ENCODE measurements at places on chromosomes 5 and 9. TPM values are rescaled to one million over a fixed set of nuclear protein-coding genes. Genes with fewer than 3 reads are reported as not detected.

The RNF183 gene
- not detected for total RNA-seq

The CYLC2 gene
- total RNA-seq: not detected

The OR1Q1 gene
- not detected for total RNA-seq

The MARCOL gene
- total RNA-seq: not detected

The SEMA4D gene
- total RNA-seq: 6.0 TPM

The ARHGEF37 gene
- total RNA-seq: 7.5 TPM

The NIPAL4 gene
- 1.3 TPM for total RNA-seq

The PCSK5 gene
- total RNA-seq: 19.4 TPM

The PCDHB8 gene
- 0.68 TPM for total RNA-seq

The AIF1L gene
- total RNA-seq: 27.6 TPM

Data from subcutaneous adipose tissue (tissue), 4 donors.